ENCODE measurements at places on chromosomes 7 and 10.

GRCh38 chr10:88413412-88413811 is 169.7 kb downstream of the RNLS start:
- DNase-seq, result no peak

- DNase-seq, result no peak
Observed at GRCh38 chr7:88003581-88003980, 69.5 kb downstream of the ADAM22 start.

- DNase-seq, result no peak
Observed at GRCh38 chr7:20722941-20723340, 63.7 kb downstream of the SP8 start.

GRCh38 chr10:31867646-31868045 is 61.0 kb downstream of the ARHGAP12 start:
- no peak for DNase-seq

GRCh38 chr7:81499262-81500116 is 270.4 kb downstream of the HGF start:
- DNase-seq, result no peak

GRCh38 chr7:1121476-1121875 is 33.6 kb downstream of the GPER1 start:
- DNase-seq, result peak; percentile 36

DNA sequence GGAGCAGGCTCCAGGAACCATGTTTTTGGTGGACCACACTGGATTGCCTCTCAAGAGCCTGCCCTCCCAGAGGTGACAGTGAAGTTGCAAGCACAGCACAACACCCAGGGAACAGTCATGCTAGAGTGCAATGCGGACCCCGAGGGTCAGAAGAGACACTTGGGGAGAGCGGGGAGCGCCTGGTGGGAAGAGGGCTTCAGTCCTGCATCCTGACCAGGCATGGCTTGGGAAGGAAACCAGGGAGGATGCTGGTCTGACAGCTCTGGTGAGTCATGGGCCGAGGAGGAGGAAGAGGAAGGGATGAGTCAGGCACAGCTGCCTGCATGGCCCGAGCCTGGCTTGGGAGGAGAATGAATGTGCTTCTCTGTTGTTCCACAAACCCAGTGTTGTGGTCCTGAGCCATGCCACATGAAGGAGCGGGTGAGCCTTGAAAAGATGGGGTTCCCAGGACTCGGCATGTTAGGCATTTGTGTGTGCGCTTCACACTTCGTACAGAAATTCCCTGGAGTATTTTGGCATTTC is 29.5 kb upstream of the ANKRD2 start:
- peak; percentile 86 for DNase-seq

DNA sequence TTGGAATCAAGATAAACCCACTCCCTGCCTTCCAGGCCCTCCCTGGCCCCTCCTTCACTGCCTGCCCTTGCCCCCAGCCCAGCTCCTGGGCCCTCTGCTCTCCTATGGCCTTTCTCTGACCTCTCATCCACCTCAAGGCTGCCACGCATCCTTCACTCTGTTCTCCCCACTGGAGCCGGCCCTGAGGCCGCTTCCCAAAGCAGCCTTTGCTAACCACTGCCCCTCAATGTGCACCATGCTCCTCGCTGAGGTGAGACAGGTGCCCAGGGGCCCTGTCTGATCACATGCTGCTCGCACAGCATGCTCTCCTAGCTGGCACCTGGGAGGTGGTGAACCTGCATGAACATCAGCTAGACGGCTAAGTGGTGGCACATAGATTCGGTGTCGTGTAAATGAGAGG is 138.5 kb upstream of the RET start:
- DNase-seq, result no peak

DNA sequence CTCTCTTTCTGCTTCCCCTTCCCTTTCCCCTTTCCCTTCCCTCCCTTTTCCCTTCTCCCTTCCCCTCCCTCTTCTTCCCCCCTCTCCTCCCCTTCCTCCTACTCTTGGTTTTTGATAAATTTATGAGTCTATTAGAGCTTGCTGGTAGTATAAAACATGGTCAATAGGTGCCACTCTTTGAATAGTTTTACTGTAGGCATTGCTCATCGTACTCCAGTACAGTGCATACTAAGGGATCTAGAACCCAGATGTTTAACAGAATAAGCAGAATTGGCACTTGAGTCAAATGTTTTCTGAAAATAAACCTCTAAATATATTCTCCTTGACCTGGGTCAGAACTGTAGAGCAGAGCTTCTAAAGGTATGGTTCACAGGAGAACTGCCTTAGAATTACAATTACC is 126.7 kb downstream of the SORCS3 start:
- no peak for DNase-seq

DNA sequence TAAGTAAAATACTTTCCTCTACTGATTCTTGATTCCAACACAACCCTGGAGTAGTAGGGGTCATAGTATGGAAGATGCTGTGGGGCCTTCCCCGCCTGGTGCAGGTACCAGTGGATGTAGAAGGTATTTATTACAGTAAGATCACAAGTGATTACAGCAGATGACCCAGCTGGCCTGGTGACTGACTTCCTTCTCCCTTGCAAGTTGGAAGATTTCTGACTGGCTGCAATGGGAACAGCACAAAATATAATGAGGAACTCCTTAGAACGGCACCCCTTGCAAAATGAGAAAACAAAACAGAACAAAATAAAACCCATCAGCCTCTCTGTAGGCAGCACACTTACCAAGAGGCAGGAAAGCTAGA is 61.7 kb upstream of the TARP start:
- no peak for DNase-seq

DNA sequence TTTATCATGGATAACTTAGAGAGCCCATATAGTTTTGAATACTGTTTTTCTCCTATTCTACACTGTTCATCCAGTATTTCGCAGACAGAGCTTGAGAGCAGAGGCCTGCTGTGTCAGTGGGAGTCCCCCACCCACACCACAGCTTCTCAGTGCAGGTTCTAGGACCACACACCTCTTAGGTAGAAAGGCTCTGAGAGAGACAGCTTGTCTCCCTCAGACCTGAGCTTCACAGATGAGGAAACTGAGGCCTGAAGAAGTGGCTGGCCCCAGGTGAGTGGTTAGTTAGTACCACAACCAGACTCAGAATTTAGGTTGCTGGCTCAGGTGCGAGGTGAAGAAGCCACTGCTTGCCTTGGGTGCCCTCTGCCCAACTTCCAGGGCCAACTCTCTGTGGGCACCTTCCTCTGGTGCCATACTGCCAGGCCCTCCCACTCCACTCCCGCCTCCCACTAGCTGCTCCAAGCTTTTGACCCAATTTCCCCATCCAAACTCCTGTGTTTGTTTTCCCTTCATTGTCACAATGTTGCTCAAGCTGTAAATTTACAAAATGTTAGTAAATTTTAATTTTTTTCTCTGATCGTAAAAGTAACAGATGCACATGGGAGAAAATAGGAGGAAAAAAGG is 7.6 kb upstream of the HILPDA start:
- no peak for DNase-seq

- no peak for DNase-seq
Observed at GRCh38 chr7:55335151-55335550, 30.0 kb upstream of the LANCL2 start.

GRCh38 chr7:40297741-40298311 is 163.0 kb downstream of the SUGCT start:
- DNase-seq, result no peak

GRCh38 chr7:2701832-2702593 is 14.0 kb downstream of the AMZ1 start:
- DNase-seq, result peak; percentile 83

GRCh38 chr10:120559800-120560199 is 102.8 kb downstream of the PLPP4 start:
- no peak for DNase-seq

DNA sequence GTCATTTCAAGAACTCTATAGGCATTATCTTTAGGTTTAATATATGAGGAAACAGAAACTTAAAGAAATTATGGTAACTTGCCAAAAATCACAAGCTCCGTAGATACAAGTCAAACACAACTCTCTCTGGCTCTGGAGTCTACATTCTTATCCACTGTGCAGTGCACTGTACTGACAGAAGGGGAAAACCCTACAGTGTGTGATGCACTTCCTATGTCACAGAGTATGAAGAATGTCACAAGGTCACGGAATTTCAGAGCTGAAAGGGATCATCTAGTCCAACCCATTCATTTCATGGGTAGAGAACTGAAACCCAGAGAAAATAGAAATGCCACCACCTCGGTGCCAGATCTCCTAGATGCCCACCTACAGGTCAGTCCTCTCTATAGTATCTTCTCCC is 86.1 kb downstream of the LRRTM3 start:
- no peak for DNase-seq

DNA sequence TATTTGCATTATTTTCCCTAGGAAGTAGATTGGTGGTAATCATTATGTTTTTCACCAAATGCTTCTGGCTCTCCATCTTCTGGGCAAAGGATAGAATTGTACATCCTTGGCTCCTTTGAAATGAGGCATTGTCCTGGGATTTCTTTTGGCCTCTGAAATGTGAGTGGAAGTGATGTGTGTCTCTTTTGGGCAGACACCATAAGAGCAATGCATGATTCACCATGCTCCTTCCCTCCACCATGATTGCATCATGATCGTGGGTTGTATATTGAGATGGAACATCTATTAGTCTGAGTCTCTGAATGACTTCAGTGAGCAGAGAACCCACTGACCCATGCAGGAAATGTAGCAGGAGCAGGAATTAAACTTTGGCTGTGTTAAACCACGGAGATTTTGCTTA is 49.2 kb downstream of the ADRA2A start:
- no peak for DNase-seq

DNA sequence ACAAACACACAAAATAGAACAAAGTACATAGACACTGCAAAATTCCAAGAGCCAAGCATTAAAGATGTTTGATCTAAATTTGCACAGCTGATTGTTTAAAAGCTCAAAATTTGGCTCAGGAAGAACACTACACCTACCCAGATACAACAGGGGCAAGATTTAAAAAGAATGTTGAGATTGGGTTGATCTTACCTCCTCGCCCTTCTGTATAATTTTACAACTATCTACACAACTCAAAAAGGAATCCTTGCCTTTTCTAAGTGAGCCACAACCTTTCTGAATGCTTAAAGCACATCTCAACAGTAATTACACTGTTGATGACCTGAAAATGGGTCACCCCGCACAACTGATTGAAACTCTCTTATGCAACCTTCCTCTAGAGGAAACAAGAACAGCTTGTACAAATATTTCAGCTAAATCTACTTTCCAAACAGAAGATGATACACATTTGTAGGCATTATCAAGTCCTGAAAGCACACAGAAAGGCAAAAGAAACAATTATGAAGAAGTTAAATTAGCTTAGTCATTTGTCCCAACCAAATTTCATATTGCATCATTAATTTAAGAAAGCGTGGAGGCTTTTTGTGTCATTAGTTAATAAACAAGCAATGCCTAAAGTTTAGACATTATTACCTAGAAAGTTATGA is 75.5 kb downstream of the UBE2H start:
- no peak for DNase-seq

GRCh38 chr7:47128700-47129099 is 453.2 kb downstream of the TNS3 start:
- DNase-seq, result no peak

DNA sequence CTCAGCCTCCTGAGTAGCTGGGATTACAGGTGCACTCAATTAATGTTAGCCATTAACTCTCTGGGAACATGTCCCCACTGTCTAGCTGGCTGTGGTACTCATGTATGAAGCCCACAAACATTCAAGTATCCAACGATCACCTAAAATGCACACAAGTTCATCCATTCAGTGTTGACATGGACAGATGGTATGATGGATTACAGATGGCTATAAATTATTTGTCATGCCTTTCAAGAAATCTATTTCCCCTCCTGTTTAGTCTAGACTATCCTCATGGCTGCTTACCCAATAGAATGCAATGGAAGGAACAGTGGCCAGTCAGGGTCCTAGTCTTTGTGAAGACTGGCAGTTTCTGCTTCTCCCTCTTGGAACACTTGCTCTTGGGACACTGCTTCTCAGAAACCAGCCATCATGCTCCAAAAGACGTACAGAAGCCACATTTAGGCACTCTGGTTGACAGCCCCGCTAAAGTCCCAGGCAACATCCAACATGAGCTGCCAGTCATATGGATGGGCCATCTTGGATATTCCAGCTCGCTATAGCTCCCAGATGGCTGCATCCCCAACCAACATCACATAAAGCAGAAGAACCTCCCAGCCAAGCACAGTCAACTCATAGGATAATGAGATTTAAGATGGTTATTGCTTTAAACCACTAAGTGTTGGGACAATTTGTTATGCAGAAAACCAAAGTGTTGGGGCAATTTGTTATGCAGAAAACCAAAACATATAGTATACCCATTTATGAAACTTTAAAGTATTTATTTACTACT is 33.1 kb downstream of the MYL10 start:
- DNase-seq, result no peak

- DNase-seq, result no peak
Observed at GRCh38 chr10:50600831-50601477, 22.8 kb downstream of the SGMS1 start.

- DNase-seq, result no peak
Observed at GRCh38 chr7:51249187-51249945, 67.2 kb downstream of the COBL start.

DNA sequence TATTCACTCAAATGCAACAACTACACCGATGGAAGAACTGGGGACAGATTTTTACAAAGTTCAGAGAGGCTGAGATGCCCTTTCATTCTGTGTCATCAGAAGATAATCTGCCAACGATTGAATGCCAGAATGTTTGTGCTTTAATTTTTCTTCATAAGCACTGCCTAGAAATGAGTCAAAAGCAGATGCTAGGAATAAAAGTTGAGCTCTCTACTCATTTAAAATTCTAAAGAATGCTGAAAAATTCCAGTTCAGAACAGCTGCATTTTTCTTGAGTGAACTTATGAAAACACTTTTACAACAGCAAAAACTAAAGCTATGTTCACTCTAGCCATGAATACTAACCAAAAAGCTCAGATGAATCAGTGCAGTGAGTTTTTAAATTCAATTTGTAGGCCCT is 22.3 kb upstream of the FAM133B start:
- DNase-seq, result no peak

DNA sequence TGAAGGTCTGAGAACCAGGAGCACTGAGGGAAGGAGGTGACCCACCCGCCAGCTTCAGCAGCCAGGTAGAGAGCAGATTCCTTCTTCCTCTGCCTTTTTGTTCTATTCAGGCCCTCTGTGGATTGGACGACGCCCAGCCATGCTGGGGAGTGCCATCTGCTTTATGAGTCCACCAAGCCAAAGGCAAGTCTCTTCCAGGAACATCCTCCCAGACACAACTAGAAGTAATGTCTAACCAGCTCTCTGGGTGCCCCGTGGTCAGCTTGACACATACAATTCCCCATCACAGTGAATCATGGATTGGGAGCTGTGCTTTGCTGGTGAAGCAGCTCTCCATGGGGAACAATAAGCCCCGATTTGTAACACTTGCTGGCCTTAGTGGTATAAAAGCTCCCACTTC is 125.2 kb downstream of the CCDC3 start:
- no peak for DNase-seq
